ENCODE measurements at places on chromosomes 6 and 20. TPM values are rescaled to one million over a fixed set of nuclear protein-coding genes. Genes with fewer than 3 reads are reported as not detected.

DNA sequence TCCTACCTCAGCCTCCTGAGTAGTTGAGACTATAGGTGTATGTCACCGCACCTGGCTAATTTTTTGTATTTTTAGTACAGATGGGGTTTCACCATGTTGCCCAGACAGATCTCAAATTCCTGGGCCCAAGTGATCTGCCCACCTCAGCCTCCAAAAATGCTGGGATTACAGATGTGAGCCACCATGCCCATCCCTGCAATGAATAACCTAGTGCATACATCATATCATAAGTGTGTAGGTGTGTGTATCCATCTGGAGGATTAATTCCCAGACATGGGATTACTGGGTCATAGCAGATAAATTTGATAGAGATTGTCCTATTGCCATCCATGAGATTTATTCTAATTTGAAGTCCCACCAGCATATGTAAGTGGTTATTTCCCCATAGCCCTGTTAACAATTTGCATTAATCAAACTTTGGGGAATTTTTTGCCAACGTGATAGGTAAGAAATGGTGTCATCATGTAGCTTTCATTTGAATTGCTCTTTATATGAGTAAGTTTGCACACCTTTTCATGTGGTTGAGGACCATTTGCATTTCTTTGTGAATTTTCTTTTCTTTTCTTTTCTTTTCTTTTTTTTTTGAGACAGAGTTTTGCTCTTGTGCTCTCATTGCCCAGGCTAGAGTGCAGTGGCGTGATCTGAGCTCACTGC is 29.9 kb upstream of the BACH2 start:
- no peak for DNase-seq

GRCh38 chr20:43583982-43584432 is 6.7 kb upstream of the IFT52 start:
- DNase-seq = no peak

DNA sequence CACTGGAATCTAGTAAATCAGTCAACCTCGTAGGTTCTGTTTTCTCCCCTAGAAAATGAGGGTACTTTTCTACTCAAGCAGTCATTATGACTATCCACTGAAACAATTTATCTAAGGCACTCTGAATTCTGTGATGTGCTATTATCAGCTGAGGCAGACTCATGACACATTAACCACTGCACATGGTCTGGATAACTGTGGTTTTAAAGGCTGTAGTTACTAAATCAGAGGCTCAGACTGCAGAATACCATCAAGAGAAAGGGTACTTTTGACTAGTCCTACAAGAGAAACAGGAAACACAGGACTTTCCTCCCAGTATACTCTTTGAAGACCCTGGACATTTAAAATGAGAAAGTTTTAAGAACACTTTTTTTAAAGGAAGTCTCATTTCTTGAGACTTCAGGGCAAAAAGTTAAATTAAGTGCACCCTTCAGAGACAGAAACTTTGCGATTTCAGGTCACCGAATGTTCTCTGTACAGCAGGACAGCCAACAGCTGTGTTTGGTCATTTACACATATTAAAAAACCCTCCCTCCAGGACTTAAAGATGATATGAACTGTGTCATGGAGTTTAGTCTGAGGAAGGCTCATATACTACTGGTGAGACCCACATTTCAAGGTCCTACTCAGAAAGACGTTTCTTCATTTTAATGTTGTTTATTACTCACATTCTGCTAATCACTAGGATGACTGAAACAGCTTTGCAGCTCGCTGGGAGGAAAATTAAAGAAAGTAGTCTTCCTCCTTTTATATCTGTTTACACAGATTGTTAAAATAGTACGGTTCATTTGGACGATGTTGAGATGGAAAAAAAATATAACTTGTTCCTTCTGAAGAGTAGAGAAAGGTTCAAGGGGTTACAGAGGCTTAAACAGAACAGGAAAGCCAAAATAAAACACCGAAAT is 19.9 kb downstream of the ATXN1 start:
- no peak for DNase-seq

- no peak for DNase-seq
These were observed 81.9 kb downstream of the TFAP2C start for GRCh38 chr20:56711018-56711417.

GRCh38 chr6:137357948-137358266 is 136.3 kb downstream of the OLIG3 start:
- no peak for DNase-seq

COL21A1 gene
- total RNA-seq = not detected

RCAN2 gene
- 3.6 TPM for total RNA-seq

BPIFB6 gene
- not detected for total RNA-seq

TBX18 gene
- 0.47 TPM for total RNA-seq
